ENCODE measurements at places on chromosomes 12 and 14.

DNA sequence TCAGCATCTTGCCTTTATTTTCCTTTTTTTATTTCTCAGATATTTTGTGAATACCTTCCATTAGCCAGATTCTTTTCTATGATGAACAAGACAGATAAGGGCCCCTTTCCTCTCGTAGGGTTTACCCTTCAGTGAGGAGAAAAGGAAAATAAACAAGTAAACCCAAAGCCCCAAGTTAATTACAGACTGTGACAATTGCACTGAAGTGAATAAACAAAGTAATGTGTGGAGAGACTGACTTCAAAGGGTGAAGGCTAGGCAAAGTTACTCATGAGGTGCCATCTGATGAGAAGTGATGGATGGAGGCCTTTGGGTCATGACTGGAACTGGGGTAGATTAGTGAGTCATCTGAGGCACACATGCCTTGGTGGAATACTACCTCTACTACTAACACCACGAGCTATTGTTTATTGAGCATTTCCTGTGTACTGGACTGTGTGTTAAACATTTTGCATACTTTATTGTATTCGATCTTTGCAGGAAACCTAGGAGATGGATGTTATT, 143.4 kb upstream of the PRICKLE1 start:
- no peak for DNase-seq

DNA sequence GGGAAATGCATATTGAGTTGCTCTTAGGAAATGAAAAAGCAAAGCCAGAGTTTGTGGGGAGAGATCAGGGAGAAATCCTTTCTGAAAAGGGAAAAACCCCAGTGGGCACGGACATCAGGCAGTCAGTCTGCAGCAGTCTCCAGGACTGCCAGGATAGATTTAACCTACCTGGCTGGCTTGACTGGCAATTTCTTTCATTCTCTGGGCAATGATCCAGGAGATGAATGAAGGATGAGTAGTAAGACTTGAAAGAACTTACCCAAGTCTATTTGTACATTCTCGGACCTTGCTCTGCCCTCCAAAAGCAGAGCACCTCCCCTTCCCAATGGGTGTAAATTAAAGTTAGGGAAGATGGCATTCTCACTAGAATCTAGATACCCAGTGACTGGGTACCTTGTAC, 42.9 kb downstream of the CMAS start:
- no peak for DNase-seq

DNA sequence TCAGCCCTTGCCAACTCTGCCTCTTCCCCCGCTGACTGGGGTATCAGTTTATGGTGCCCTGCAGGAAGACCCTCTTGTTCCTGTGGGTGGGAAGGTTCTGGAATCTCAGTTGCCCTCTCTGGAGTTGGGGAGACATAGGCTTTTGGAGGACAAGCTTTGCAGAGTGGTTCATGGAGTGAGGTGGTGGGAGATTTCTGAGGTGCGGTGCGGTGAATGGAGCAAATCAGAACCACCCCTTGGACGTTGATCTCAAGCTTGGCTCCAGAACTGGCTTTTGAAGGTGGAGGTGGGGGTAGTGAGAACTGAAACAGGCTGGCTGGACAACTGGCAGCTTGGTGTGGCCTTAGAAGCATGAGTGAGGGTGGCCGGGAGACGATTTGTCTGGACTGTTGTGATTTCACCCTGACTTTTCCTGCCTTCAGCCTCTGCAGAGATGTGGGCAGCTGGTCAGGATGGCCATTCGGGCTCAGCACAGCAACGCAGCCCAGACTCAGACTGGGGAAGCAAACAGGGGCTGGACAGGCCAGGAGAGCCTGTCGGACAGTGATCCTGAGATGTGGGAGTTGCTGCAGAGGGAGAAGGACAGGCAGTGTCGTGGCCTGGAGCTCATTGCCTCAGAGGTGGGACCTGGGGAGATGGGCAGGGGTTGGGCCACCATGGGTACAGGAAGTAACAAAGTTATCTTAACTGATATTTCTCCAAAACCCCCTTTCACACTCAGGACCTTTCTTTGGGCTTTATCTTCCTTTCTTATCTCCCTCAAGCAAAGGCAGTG, 1.1 kb downstream of the SHMT2 start:
- DNase-seq: no peak

DNA sequence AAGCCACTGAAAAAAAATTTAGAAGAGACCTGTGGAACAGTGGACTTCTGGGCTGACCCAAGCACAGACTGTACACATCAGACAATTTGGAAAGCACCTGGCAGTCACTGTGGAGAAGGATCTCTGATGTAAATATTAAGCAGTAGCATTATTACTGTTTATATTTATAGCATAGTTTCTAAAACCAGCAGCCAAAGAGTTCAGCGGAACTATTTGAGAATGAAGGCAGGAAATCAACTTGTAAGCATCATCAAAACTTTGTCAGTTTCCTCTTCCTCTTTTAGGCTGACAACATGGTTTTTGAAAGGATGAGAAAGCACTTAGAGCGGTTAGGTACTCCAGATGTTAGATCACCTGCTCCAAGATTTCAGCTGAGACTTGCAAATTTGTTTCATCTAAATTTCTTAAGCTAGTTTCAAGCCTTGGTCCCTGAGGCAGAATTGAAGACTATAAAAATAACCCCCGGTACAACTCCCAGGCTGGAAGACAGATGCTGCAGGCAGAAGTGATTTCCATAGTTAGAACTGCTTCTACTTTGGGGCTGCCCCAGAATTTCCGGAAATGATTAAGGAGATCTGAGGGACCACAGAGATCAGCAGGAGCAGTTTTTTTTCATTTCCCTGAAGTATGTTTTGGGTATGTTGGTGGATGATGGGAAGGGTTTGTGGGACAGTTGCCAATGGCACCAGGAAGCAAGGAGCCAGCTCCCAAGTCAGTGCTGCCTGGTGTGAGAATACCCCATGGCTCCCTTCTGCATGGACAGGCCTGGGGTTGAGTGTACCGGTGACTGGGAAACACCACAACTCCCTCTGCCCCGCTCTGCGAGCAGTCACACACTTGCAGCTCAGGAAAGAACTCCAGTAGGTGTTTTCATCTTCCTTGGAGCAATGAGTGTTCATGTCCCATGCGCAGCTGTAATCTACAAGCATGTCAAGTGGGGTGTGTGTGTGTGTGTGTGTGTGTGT, 354.5 kb downstream of the NUAK1 start:
- no peak for DNase-seq

DNA sequence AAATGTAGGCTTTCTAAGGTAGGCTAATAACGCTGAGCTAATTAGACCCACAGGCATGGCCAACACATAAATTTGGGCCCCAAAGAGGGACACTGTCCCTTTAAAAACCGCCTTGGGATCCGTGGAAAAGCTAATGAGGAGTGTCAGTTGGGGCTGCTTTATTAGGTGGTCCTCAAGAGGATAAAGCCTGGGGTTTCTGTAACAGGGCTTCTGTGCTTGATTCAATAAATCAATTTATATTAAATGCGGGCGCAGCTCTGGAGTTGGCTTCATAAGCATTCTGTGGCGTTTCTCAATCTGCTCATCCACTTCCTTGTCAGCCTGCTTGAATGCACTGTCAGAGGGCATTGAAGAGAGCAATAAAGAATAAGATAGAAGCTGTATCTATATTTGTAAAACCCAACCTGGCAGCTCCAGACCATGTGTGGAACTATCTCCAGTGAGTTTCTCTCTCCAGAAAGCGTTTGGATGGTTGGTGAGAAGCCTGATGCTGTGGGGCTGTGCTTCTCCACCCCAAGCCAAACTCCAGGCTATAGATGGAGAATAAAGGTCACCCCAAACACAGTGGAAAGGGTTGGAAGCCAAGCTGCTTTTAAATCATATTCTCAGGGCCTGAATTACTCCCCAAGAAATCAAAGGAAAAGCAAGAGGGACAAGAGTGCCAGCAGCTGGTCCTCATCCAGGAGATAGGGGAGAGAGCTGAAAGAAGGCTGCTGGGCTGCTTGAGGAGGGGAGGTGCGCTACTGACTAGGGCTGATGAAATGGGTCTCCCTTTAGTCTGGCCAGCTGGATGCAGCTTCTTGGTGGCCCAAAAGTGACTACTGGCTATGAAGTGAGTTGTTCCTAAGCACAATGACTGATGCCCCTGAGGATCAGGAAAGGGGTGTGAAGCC, 222.0 kb downstream of the PPM1H start:
- no peak for DNase-seq
